ENCODE measurements at places on chromosomes 6 and 20.

- DNase-seq, result no peak
These were observed 1.3 kb upstream of the MRS2 start for GRCh38 chr6:24401458-24401857.

DNA sequence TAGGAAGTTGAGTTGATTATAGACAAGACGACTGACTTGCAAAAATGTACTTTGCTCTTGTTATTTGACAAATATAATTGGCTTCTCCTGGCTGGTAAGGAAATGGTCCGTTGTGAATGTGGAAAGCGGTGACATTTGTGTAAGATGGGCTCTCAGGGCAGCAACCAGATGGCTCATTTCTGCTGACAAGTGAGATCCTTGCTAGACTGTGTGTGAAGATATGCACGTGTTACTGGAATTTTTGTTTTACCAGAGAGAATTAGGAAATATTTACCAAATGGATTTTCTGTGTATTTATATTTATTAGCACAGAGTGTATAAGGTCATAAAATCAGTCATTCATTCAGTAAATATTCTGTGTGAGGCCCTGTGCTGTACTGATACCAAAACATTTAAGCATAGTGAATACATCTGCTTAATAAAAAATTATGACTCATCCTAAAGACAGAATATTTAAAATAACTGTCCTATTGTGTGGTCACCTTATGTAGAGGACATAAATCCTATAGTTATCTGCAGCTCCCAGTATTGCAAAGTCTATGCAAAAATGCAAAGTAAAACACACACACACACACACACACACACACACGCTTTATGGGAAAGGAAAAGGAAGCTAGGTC is 109.9 kb upstream of the ASF1A start:
- DNase-seq, result no peak

DNA sequence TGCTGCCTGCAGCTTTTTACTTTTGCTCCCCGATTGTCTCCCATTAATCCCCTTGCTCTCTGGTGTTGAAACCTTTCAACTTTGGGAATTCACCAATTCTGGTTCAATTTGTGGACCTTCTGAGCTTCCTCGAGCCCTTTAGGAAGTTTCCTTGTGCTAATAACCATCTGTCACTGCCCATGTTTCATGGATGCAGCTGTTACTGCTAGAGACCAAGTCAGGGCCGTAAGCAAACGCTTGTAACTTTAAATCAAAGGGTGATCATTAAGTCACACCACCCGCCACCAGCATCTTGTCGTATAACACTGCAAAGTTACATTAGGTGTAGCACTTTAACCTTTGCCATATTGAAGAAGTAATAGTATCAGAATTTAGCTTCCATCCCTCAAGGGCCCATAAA is 268.3 kb upstream of the SASH1 start:
- DNase-seq, result no peak

GRCh38 chr6:107574856-107575255 is 84.9 kb downstream of the SOBP start:
- DNase-seq, result no peak

Measured in WERI-Rb-1 (cell line).